Naive thymus-derived CD8-positive, alpha-beta T cell (primary cell): ENCODE measurements at places on chromosomes 5 and 9.

GRCh38 chr5:136689552-136689951, 324.2 kb upstream of the TRPC7 start:
- DNase-seq: no peak
- H3K27ac ChIP-seq: no peak overlapping the region
- H3K27me3 ChIP-seq: no peaks in the 10 kb centered on the region
- H3K4me1 ChIP-seq: no peaks in the 10 kb centered on the region

- no peaks in the 10 kb centered on the region for H3K27me3 ChIP-seq
- H3K4me1 ChIP-seq: peaks cover 33% of the 10 kb centered on the region
- peak overlapping the region; percentile 94 for H3K4me3 ChIP-seq
- DNase-seq: no peak
Measured at GRCh38 chr9:127915325-127915752, 1.5 kb downstream of the ST6GALNAC4 start.

DNA sequence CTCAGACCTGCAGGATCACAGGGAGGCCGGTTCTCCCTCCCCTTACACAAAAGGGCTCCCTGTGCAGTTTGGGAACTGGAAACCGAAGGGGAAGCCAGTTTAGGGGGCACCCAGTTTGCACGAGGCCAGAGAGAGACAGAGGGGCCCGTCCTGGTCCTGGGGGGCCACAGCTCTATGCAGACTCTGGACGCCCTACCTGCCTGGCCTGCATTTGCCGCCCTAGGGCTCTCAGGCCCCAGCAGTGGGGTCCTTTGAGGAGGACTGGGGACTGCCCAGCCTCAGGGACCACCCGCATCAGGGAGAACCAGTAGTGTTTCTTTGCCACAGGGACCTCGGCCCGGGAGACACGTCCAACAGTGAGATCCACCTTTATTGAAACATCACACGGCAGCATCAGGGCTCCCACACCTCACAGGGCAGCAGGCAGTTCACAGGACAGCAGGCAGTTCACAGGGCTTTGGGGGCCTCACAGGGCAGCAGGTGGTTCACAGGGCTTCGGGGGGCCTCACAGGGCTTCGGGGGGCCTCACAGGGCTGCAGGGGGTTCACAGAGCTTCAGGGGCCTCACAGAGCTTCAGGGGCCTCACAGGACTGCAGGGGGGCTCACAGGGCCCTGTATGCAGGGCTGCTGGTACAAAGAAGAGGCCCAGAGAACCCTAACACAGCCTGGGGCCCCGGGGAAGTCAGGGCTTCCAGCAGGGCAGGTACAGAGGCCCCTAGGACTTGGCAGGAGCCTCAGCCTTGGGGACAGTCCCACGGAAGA, 648 bp upstream of the NSMF start:
- H3K36me3 ChIP-seq: peaks cover 2% of the 10 kb centered on the region
- H3K4me1 ChIP-seq: peaks cover 38% of the 10 kb centered on the region
- H3K4me3 ChIP-seq: peak overlapping the region; percentile 68
- no peaks in the 10 kb centered on the region for H3K27me3 ChIP-seq
- peak overlapping the region; percentile 90 for H3K27ac ChIP-seq
- DNase-seq: no peak

GRCh38 chr5:160921423-160922285, 69.6 kb upstream of the ATP10B start:
- no peak overlapping the region for H3K27ac ChIP-seq
- H3K4me1 ChIP-seq: no peaks in the 10 kb centered on the region
- peaks cover 13% of the 10 kb centered on the region for H3K27me3 ChIP-seq
- DNase-seq: no peak

GRCh38 chr9:124805186-124805585, 28.3 kb downstream of the OLFML2A start:
- no peak overlapping the region for H3K27ac ChIP-seq
- peaks cover 8% of the 10 kb centered on the region for H3K4me1 ChIP-seq
- no peaks in the 10 kb centered on the region for H3K36me3 ChIP-seq
- H3K4me3 ChIP-seq: no peak overlapping the region
- no peak for DNase-seq

DNA sequence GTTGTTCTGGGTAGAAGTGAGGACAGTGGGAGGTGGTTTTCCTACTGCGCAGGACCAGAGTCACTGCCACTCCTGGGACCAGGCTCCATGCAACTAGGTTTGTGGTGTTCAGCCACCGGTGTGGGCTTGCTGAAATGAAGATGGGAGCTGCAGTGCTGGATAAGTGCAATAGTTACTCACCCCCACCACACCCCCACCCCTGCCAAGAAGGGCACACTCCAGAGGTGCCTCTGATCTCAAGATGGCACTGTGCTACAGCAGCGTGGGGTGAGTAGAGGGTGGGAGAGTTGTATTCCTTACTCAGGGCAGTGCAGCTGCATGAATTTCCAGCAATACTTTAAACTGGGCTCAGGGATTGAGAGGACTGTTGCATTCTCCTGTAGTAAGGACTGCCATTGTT, 187.4 kb upstream of the TLX3 start:
- H3K4me3 ChIP-seq: no peak overlapping the region
- no peak overlapping the region for H3K27ac ChIP-seq
- H3K4me1 ChIP-seq: no peaks in the 10 kb centered on the region
- peaks cover 17% of the 10 kb centered on the region for H3K27me3 ChIP-seq
- DNase-seq: no peak

DNA sequence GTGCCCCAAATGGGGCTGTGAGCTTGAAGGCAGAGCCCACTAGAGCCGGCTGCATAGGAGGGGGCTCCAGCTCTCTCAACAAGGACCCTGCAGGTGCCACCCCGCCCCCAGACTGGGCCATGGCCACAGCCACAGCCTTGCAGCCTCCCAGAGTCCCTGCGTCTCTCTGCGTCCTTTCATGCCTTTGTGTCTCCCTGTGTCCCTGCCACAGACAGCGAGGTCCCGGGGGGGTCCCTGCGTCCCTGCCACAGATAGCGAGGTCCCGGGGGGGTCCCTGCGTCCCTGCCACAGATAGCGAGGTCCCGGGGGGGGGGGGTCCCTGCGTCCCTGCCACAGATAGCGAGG, 6.3 kb downstream of the NOXA1 start:
- H3K27ac ChIP-seq: no peak overlapping the region
- H3K4me1 ChIP-seq: peaks cover 3% of the 10 kb centered on the region
- no peak overlapping the region for H3K4me3 ChIP-seq
- H3K36me3 ChIP-seq: no peaks in the 10 kb centered on the region

GRCh38 chr5:141223112-141223783, at the start of gene PCDHB14:
TSS of gene PCDHB14 (plus strand) at chr5:141223343. CDS start at chr5:141223506, 163 bp downstream.
- H3K36me3 ChIP-seq: peaks cover 6% of the 10 kb centered on the region
- H3K27ac ChIP-seq: no peak within 1 kb of the TSS
- DNase-seq: peak; percentile 2
- H3K27me3 ChIP-seq: peaks cover 63% of the 10 kb centered on the region
- no peak within 1 kb of the TSS for H3K4me3 ChIP-seq
- no peaks in the 10 kb centered on the region for H3K4me1 ChIP-seq

GRCh38 chr9:32839013-32839885, 55.9 kb downstream of the TMEM215 start:
- no peak overlapping the region for H3K27ac ChIP-seq
- DNase-seq: no peak
- peaks cover 3% of the 10 kb centered on the region for H3K27me3 ChIP-seq
- no peaks in the 10 kb centered on the region for H3K4me1 ChIP-seq

GRCh38 chr9:70814597-70814996, 306.8 kb downstream of the TRPM3 start:
- DNase-seq: no peak
- H3K4me1 ChIP-seq: no peaks in the 10 kb centered on the region
- H3K27me3 ChIP-seq: peaks cover 7% of the 10 kb centered on the region

GRCh38 chr5:65654713-65655112, 29.9 kb downstream of the SHLD3 start:
- peaks cover 37% of the 10 kb centered on the region for H3K36me3 ChIP-seq
- no peak overlapping the region for H3K4me3 ChIP-seq
- H3K27me3 ChIP-seq: no peaks in the 10 kb centered on the region
- H3K4me1 ChIP-seq: no peaks in the 10 kb centered on the region
- no peak overlapping the region for H3K27ac ChIP-seq

GRCh38 chr9:6645355-6646292, at the start of gene GLDC:
TSS of gene GLDC (minus strand) at chr9:6645729. CDS start at chr9:6645499, 230 bp downstream.
- H3K36me3 ChIP-seq: no peaks in the 10 kb centered on the region
- H3K27me3 ChIP-seq: peaks cover 51% of the 10 kb centered on the region
- peak within 1 kb of the TSS; percentile 74 for H3K4me3 ChIP-seq
- peak; percentile 13 for DNase-seq
- H3K27ac ChIP-seq: no peak within 1 kb of the TSS
- peaks cover 21% of the 10 kb centered on the region for H3K4me1 ChIP-seq

- no peak for DNase-seq
- no peak overlapping the region for H3K4me3 ChIP-seq
- peaks cover 1% of the 10 kb centered on the region for H3K27me3 ChIP-seq
- peaks cover 14% of the 10 kb centered on the region for H3K4me1 ChIP-seq
Measured at GRCh38 chr9:33782395-33783152, 12.8 kb upstream of the PRSS3 start.

DNA sequence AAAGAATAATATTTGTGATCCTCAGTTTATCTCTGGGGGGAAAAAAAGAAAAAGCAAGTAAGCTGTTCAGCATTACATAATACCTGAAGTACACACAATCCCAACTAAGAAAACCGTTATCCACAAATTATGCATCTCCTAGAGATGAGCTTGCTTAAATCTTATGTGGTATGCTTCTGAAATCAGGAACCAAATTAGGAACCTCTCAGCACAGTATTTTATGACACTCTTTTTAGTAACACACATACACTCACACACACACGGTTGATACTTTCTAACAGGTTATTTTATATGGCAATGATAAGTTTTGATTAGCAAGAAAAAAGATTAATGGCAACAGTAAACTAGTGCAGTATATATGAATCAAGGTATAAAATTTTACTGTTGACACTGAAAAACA, 1.2 kb upstream of the ZNF510 start:
- peak overlapping the region; percentile 71 for H3K27ac ChIP-seq
- peaks cover 43% of the 10 kb centered on the region for H3K36me3 ChIP-seq
- H3K27me3 ChIP-seq: peaks cover 1% of the 10 kb centered on the region
- peaks cover 28% of the 10 kb centered on the region for H3K4me1 ChIP-seq
- peak overlapping the region; percentile 98 for H3K4me3 ChIP-seq

- H3K36me3 ChIP-seq: peaks cover 12% of the 10 kb centered on the region
- peak; percentile 22 for DNase-seq
- no peaks in the 10 kb centered on the region for H3K27me3 ChIP-seq
- peak overlapping the region; percentile 74 for H3K27ac ChIP-seq
- peaks cover 53% of the 10 kb centered on the region for H3K4me1 ChIP-seq
Measured at GRCh38 chr5:131462454-131462853, 172.6 kb downstream of the RAPGEF6 start.

DNA sequence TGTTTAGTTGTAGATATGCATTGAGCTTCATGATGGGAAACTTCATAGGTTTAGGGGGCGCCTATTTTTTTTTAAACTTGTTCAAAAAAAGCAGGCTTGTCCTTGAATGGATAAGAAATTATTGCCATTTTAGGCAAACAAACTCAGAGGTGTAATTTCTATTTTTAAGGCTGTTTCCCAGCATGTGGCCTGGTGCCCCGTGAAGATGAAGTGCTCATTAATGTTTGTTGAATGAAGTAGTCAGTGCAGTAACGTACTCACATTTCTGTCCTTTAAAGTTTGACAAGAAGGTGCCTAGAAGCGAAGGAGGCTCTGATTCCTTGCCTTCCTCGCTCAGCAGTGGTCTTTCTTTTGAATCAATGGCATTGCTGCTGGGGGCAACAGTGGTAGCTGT, 54.3 kb downstream of the ZNF618 start:
- H3K27me3 ChIP-seq: peaks cover 2% of the 10 kb centered on the region
- H3K4me3 ChIP-seq: no peak overlapping the region
- H3K36me3 ChIP-seq: no peaks in the 10 kb centered on the region
- no peak overlapping the region for H3K27ac ChIP-seq
- DNase-seq: no peak

- H3K27ac ChIP-seq: no peak overlapping the region
- peaks cover 2% of the 10 kb centered on the region for H3K4me1 ChIP-seq
- H3K4me3 ChIP-seq: peak overlapping the region; percentile 17
- no peak for DNase-seq
- peaks cover 1% of the 10 kb centered on the region for H3K27me3 ChIP-seq
Measured at GRCh38 chr5:145856285-145856818, 16.5 kb downstream of the GRXCR2 start.

DNA sequence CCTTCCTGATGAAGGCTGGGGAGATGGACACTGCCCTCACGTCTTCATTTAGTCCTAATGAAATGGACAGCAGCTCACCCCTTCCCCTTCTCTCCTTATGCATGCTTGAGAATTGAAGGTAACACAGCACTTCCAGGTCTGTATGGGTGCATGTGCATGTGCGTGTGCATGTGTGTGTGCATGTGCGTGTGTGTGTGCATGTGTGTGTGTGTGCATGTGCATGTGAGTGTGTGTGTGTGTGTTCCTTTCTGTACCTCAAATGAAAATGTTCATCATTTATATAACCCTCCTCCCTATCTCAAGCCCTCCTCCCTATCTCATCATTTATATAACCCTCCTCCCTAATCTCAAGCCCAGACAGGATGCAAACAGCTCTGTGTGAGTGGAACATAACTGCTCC, 444.8 kb downstream of the MAT2B start:
- no peaks in the 10 kb centered on the region for H3K36me3 ChIP-seq
- H3K27ac ChIP-seq: no peak overlapping the region
- H3K4me3 ChIP-seq: no peak overlapping the region
- DNase-seq: no peak
- no peaks in the 10 kb centered on the region for H3K27me3 ChIP-seq

GRCh38 chr5:134506054-134507039, 19.1 kb upstream of the JADE2 start:
- no peak overlapping the region for H3K4me3 ChIP-seq
- no peak for DNase-seq
- H3K27me3 ChIP-seq: no peaks in the 10 kb centered on the region
- H3K36me3 ChIP-seq: no peaks in the 10 kb centered on the region
